SK-N-SH (cell line): ENCODE measurements at places on chromosomes 3 and 15.
A peak's percentile ranks its signal among the peaks of the same experiment; 100 is the strongest.

DNA sequence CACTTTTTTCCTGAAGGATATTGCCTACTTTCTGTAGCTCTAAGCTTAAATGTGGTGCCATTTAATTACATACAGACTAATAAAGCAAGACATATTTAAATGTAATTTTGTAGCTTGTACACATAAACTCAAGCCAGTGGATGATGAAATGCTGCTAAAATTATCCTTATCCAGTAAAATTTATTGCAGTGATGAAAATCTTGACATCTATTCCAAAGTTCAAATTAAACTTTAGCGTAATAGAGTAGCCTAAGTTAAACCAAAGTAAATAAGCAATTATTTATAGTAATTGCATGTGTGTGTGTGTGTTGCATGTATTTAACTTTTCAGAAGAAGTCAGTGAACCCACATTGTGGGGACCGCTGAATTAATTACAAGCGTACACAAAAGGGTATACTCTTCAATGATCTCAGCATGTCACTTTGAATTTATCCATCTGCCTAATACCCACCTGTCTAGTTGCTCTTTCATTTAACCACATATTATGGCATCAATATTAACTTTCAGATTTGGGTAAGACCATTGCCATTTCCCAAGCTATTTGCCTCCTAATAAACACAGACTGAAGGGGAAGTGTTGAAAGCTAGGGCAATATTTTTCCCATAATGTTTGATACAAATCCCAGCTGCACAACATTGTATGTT is 85.0 kb downstream of the MECOM start:
- DNase-seq, result no peak

GRCh38 chr15:47551079-47551478 is 166.2 kb upstream of the SEMA6D start:
- DNase-seq, result no peak

DNA sequence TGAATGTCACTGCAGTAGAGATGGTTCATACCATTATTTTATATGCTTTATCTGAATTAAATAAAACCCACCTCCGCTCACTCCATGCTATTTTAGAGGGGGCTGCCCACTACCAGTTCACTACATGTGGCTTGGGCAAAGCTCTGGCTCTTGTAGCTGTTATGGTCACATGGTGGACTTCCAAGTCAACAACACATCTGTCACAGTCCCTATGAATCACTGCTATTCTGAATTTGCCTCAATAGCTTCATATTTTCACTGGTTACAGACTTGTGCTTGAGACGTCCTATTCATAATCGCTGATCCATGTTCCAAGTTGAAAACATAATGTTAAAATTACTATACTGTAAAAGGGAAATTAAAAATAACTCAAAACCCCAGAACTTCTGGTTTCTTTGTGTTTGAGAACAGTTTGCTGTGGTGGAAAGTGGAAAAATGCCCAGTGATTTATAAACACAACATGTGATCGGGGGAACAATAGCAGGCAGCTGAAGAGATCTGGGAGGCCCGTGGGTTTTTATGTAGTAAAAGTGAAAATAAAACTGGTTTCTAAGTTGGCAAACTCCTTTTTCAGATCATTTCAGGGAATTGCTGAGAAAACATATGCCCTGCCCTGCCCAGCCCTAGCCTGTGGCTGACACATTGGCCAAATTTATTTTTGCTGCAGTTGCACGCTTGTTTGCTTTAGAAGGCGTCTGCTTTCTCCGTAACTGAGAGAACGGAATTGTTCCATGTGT is 128.8 kb upstream of the PRR23C start:
- no peak for DNase-seq

DNA sequence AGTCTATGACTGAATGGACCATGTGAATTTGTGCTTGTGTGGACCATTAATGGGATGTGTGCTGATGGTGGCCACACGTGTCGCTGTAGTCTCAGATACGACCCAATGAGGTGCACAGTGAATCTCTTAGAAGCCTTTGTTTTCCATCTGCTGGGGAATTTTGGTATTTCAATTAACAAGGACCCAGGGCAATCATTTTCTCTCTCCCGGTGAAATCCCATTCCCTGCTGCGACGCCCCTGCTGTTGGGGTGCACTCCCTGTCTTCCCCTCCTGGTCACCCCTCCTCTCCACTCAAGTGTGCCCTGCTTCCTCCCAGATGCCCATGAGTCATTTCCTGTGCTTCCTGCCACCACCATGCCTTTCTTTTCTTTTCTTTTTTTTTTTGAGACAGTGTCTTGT is 32.7 kb downstream of the EBLN2 start:
- peak; percentile 21 for DNase-seq

- DNase-seq, result no peak
Measured at GRCh38 chr3:190210608-190211007, 89.9 kb upstream of the P3H2 start.

- DNase-seq, result no peak
Measured at GRCh38 chr15:72968531-72968922, 83.7 kb upstream of the NEO1 start.

GRCh38 chr3:10193692-10194327 is 29.1 kb downstream of the IRAK2 start:
- no peak for DNase-seq

- no peak for DNase-seq
Measured at GRCh38 chr3:119302697-119303551, 8.7 kb downstream of the ARHGAP31 start.

DNA sequence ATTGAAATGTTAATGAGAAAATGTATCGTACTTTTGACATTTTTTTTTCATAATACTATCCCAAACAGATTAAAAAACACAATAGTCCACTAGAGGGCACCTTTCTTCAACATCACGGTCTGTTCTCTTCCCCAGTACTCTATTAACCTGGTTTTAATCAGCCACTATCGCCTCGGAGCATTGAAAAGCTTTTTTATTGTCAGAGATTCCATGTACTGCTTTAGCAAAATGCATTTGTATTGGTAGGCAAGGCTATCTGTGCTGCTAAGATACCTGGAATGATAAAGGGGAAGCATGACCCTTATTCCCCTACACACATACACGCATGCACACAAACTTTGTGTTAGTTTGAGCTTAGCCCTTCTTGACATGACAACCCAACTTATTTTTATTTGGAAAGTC is 160.1 kb upstream of the IL12A start:
- peak; percentile 74 for DNase-seq

DNA sequence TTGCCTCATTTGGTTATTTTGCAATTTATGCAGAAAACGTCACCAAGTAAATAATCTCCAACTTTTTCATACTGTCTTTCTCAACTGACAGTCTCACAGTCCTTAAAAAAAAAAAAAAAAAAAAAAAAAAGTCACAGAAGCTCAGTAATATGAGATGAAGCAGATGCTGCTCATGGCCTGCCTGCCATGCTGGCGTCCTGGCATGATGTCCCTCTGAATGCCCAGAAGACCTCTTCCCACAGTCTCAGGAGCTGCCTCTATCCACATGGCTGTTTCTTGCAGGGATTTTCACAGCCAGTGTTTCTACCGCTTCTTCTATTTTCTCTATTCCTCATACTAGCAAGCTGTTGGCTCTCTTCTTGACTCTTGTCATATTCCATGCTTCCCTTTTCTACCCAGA is 87.7 kb downstream of the TGFBR2 start:
- DNase-seq, result no peak

DNA sequence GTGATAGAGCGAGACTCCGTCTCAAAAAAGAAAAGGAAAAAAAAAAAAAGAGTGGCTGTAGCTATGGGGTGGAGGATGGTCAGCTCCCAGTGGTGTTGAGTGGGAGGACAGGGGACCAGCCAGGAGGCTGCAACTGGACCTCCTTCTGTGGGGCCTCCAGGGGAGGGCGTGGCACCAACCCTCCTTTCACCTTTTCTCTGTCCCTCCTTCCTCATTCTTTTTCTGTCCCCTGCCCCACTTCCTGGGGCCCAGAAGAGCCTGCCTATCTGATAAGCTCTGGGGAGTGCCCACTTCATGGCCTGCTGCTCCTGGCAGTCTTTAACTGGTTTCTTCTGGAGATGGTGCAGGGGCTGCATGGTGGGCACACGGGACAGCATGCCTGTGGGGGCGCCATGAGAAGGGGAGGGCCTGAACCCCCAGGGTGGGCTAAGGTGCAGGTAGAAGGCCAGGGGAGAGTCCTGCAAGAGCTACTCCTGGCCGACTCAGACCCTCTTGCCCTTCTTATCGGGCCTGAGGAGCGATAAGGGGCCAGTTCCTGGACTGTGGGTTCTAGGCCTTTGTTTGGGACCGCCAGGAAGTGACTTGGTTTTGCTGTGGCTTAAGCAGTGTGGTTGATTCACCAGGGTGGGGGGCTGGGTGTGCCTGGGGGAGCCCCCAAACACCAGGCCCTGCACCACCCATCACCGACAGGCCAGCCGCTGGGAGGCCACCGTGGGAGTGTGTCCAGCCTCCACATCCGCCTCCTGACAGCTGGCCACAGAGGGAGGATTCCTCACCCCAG is 49.4 kb upstream of the FLNB start:
- no peak for DNase-seq

DNA sequence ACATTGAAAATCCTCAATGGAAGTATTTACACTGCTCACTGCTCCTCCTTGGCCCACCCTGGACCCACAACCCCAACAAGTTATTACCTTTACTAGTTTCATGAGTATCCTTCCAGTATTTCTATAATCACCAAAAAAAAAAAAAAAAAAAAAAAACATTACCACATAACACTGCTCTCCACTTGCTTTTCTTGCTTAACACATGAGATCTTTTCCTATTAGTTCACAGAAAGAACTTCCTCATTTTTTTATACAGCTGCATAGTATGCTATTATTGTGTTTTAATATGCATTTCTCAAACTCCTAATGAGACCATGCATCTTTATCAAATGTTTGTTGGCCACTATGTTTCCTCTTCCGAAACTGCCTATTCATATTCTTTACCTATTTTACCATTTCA is 14.6 kb downstream of the GABPB1 start:
- DNase-seq, result no peak

GRCh38 chr3:128273109-128273840 is 120.0 kb downstream of the EEFSEC start:
- DNase-seq, result no peak

- DNase-seq, result no peak
Measured at GRCh38 chr15:37009288-37009687, 91.1 kb downstream of the MEIS2 start.

DNA sequence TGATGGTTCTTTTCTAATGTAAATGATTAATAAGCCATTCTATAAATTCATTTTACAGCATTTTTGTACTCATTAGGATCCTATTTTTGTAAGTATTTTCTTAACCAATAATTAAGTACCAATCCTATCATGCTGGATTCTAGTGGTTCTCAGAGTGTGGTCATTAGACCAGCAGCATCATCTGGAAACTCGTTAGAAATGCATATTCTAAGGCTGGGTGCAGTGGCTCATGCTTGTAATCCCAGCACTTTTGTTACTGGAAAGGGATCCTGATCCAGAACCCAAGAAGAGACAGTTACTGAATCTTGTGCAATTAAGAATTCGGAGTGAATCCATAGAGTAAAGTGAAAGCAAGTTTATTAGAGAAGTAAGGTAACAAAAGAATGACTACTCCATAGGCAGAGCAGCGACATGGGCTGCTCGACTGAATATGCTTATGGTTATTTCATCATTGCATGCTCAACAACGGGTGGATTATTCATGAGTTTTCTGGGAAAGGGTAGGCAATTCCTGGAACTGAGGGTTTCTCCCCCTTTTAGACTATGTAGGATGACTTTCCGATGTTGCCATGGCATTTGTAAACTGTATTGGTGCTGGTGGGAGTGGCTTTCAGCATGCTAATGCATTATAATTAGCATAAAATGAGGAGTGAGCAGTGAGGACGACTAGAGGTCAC is 9.9 kb upstream of the CEMIP start:
- no peak for DNase-seq

DNA sequence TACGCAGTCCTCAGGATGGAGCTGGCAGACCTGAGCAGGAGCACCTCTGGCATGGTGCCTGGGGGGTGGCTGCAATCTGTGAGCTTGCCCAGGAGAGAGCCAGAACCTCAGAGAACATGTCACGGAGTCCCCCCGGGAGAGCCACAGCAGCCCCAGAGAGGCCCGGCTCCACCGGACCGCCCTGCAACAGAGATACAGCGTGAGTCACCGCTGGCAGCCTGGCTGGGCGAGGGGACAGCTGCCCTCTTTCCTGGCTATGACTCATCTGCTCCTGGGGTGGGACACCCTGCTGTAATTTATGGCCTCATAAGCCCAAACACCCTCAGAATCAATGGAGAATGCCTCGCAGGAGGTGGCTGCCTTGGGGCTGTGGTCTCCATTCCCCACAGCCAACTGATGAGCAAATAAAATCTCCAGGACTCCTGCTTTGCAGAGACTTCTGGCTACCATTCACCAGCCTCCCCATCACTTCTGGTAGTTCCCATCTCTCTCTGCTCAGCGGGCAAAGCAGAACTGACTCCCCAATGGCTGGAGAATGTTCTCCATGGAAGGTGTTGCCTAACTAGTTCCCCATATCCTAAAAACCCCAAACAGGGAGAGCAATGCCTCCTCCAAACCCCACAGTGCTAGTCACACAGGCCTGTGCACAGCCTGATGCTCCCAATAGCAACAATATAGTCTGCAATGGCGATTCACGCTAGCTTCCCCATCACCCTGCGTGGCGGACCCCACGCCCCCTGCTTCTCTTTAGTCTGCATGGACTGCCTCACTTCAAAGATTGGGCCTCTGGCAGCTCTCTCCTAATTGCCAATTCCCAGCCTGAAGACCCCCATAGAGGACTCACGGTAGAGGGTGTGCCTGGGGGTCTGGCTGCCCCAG is 21.6 kb downstream of the ACSBG1 start:
- DNase-seq, result peak; percentile 58
